ENCODE measurements at places on chromosomes 7 and 10.

DNA sequence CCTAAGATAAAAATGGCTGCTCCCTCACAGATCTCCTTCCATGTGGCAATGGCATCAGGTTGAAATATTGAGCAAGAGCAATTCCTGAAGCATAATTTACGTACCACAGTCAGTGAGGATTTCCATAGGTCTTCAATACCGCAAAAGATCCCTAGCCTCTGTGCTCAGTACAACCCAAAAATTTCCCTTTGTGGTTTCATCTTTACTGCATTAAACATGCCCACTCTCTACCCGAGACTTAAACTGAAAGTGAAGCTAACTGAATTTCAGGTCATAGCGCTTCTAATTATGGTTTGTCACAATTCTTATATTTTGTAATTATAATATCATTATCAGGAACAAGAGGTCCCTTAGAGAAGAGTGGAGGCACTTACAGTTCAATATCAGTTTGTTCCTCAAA is 1071.1 kb downstream of the XPNPEP1 start:
- no peak for DNase-seq

DNA sequence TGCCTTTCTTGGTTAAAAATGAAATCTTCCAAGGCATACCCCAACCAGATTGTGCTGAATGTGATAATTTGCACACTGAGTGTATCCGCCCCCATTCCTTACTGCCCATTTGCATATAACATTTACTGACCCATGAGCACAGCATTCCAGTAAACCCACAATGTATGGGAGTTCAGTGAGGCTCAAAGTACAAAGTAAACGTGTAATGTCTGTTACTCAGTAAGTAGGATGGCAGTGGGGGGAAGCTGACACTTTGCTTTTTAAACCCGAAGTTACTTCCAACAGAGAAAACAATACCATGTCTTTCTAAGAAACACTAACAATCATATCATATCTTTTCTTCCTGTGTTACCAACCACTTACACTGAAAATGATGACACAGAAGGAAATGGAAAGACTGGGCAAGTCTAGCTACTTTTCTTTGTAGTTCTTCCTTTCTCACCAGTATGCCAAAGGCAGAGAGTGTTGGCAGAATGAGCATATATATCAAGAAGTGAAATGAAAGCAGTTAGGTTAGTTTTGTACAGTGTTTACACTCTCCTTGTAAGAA is 27.1 kb upstream of the SOSTDC1 start:
- no peak for DNase-seq

DNA sequence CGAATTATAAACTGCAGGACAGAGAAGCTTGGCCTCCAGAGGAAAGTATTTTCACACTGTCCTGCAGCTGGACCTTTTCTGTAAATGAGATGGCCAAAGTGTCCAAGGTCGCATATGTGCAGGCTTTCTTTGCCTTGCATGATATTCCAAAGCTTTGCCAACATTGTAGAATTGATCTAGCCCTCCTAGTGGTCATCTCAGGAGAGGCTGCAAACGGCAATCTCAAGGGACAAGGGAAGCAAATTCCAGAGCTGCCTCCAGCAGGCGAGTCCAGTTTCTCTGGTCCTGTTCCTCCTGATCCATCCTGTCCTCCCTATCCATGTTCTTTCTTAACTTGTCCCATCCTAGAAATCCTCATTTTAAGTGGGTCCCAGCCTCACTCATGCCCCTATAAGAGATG is 373.4 kb upstream of the PCDH15 start:
- DNase-seq = no peak

- DNase-seq = no peak
These were observed 211.3 kb downstream of the SKIDA1 start for GRCh38 chr10:21314111-21314626.

DNA sequence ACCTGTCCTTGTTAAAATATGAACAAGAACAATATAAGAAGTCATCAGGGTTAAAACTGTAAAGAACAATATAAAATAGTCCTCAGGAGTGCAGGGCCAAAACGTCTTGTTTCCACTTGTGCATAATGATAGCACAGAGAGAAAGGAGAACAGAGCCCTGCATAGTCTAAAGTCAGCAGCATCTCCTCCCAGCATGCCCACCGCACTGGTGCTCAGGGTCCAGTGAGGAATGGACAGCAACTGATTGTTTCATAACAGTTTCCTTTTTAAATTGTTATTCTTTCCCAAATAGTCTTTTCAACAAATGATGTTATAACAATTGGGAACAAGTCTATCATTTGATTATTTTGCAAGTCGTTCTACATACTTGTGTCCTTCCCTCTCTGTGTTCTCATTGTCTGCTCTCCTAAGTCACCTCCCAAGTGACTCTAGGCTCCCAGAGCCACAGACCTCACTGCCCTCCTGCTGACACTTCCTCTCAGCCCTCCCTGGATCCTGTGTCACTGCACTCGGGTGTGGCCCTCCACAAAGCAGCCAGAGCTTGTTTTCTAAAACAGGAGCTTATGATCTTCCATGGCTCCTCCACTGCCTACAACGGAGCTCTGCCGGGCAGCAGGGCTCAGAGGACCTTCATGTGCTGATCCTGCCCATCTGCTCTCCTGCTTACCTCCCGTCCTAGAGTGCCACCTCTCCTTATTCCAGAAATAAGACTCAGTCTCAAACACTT is 27.6 kb downstream of the COBL start:
- no peak for DNase-seq

GRCh38 chr7:43671521-43671920 is 57.8 kb downstream of the COA1 start:
- no peak for DNase-seq

- no peak for DNase-seq
These were observed 27.2 kb downstream of the DPYSL4 start for GRCh38 chr10:132213917-132214316.

DNA sequence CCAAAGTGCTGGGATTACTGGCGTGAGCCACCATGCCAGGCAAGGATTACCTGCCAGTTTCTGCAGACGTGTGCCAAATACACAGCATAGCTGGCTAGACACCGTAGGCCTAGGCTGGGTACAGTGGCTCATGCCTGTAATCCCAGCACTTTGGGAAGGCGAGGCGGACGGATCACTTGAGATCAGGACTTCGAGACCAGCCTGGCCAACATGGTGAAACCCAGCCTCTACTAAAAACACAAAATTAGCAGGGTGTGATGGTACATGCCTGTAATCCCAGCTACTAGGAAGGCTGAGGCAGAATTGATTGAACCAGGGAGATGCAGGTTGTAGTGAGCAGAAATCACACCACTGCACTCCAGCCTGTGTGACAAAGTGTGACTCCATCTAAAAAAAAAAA is 868 bp downstream of the RFC2 start:
- no peak for DNase-seq

- DNase-seq = no peak
These were observed 86.7 kb upstream of the IKZF1 start for GRCh38 chr7:50217821-50218281.

DNA sequence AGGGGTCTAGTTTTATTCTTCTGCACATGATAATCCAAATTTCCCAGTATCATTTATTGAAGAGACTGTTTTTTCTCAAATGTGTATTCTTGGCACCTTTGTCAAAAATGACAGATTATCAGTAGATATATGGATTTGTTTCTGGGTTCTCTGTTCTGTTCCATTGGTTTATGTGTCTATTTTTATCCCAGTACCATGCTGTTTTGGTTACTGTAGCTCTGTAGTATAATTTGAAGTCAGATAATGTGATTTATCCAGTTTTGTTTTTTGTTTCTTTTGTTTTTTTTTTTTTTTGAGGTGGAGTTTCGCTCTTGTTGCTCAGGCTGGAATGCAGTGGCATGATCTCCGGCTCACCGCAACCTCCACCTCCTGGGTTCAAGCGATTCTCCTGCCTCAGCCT is 61.6 kb upstream of the HELLS start:
- DNase-seq = no peak

DNA sequence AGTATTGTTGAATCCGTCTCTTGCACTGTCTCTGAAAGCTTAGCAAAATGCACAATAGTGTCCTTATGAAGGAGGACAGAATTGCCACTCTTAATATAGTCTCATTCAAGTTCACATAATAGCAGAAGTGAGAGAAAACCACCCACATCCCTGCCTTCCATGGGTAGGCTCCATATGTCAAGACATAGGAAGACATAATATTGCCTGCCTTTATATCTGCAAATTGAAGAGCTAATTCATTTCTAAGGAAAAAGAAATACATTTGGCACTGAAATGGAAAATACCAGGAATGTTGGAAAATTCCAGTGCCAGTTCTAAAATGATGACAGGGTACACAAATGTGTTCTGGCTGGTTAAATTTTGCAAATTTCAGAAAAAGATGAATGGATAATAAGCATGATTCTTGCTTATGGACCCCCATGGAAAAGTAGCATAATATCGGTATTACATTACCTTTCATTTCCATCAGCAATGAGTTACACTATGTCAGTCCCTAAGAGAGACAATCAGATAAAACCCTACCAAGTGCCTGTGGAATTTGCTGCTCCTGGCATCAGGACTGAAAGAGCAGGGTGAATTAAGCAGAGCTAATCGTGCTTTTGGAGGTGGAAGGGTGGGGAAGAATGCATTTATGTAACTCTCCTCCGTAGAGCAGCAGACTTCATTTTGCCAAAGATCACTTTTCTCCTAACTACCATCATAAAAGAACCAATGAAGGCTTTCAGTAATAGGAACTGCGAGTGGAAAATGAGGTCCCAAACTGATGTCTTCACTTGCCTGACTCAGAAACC is 312.6 kb downstream of the FGFR2 start:
- no peak for DNase-seq

GRCh38 chr10:106502641-106503040 is 661.9 kb downstream of the SORCS1 start:
- DNase-seq = no peak

DNA sequence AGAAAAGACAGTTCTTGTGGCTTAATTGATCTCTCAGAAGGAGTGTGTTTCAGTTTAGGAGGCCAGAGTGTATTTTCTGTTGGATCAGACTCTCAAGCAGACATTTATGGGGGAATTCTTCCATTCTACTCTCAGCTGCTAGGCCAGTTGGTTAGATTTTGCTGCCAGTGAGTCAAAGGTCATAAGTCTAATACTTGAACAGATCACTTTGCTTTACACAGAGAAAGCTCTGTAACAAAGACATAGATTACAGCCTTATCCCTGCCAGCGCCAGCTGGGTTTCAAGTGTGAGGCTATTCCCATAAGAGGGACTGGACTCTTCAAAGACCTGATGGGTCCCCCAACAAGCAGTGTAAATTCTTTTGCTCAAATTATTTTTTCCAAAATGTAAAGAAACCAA is 145.6 kb upstream of the SEMA3C start:
- no peak for DNase-seq

DNA sequence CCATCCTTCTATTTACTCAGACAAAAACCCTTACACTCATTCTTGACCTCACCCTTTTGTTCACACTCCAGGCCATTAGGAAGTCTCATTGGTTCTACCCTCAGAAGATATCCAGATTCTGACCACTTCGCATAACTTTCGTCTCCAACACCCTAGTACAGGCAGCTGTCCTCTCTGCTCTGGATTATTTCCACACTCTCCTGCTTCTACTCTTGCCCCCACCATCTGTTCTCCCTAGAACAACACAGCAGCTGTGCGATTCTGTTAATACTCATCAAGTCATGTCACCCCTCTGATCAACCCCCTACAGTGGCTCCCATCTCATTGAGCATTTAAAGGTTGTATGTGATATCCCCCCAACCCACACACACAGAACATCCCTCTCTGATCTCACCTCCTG is 15.5 kb upstream of the TRIL start:
- DNase-seq = no peak

- no peak for DNase-seq
These were observed 33.7 kb downstream of the R3HCC1L start for GRCh38 chr10:98168147-98168546.

DNA sequence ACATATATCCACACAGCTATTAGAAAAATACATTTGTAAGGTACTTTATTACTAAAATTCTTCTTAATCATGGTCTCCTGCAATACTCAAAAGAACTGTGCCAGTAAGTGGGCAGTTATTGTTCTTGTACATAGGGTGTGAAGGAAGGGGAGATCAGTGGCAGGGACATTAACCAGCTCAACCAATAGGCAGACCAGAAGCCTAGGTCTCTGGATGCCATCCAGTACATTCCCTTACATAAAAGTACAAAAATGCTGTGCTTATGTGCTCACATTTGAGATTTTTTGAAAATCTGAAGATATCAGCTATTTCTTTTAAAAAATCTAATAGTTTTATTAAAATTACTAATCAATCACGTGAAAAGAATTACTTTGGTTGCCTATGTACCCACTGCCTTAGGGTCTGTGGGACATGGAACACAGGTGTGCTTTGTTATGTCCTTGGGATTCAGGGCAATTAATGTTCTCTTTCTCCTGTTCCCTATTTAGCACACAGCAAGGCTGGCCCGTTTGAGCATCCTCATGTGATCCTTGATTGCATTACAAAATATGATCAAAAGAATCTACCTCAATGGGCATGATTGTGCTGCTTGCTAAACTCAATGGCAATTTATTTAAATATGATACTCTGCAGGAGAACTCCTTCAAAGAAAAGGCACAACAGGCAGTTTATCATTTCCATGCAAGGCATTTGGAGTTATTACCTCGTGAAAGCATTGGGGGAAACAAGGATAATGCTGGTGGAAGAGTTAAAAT is 22.7 kb downstream of the TWIST1 start:
- DNase-seq = no peak

DNA sequence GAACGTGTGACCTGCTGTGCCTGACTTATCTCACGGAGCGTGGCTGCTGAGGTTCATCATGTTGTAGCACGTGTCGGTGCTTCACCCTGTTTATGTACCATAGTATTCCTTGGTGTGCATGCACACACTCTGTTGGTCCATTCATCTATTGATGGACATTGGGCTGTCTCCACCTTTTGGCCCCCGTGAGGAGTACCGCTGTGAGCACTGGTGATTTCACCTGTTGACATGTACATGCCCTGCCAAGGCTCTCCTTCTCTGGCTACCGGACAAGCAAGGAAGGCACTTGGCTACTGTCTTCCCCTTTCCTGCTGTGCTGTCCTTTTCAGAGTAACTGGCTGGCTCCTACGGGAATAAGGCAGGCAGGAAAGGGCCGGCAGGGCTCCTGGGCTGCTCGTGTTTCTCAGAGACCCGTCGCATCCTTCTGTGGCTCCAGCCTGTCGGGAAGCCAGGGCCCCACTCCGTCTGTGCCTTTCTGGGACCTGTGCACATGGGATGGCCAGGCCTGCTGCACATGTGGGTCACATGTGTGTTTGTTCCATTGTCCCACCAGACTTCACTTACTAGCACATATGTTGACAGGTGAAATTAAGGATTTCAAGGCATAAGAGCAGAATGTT is 17.8 kb upstream of the TBRG4 start:
- DNase-seq = no peak

GRCh38 chr10:116849248-116850057 is at the start of gene ENO4:
Gene ENO4, plus strand, starts transcription at chr10:116849499. Its CDS starts 68 bp downstream, at chr10:116849567.
- DNase-seq = peak; percentile 51

DNA sequence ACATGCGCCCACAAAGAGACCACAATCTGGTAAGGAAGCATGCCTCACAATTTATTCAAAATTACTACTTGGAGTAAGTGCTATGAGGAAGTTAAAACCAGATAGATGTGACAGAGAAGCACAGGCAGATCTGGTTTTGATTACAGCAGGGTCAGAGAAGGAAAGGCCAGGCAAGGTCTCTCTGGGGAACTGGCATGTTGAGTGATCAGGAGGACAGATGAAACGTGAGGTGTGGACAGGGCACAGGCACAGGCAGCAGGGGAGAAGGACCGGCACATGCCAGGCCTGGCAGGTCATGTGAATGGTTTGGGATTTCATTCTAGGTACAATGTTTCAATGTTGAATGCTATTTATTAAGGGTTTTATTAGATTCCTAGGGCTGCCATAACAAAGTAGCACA is 51.6 kb downstream of the GPAM start:
- no peak for DNase-seq

- DNase-seq = no peak
These were observed 191.6 kb downstream of the BICC1 start for GRCh38 chr10:58704226-58704625.
